ENCODE measurements at places on chromosomes 11 and 22. TPM values are rescaled to one million over a fixed set of nuclear protein-coding genes. Genes with fewer than 3 reads are reported as not detected.

SLC22A9 gene
- not detected for total RNA-seq

NR1H3 gene
- 9.5 TPM for total RNA-seq

MMP27 gene
- total RNA-seq = not detected

- no peak for DNase-seq
Observed at GRCh38 chr22:24716602-24717001, 57.9 kb downstream of the PIWIL3 start.

DNA sequence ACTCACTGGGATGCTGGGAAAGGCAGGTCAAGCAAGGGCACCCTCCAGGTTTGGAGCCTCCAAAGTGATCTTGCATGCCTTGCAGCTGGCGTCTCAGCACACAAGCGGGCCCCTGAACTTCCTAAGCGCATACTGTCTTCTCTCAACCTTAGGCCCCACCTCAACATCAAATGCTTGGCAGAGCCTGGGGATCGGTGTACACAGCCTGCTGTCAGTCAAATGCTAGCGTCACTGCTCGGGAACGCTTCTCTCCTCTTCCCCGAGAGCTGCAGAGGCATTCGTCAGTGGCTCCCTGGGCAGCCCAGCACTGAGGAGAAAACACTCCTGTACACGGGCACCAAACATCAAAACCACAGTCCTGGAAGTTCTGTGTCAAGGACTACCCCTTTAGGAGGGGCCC lies 124.9 kb downstream of the C11orf58 start:
- DNase-seq = no peak

- no peak for DNase-seq
Observed at GRCh38 chr22:40256516-40256915, 78.8 kb downstream of the TNRC6B start.

GRCh38 chr22:45642986-45643385 lies 28.6 kb upstream of the ATXN10 start:
- DNase-seq = no peak

- DNase-seq = peak; percentile 80
Observed at GRCh38 chr11:74330075-74330858, 18.8 kb upstream of the P4HA3 start.

DNA sequence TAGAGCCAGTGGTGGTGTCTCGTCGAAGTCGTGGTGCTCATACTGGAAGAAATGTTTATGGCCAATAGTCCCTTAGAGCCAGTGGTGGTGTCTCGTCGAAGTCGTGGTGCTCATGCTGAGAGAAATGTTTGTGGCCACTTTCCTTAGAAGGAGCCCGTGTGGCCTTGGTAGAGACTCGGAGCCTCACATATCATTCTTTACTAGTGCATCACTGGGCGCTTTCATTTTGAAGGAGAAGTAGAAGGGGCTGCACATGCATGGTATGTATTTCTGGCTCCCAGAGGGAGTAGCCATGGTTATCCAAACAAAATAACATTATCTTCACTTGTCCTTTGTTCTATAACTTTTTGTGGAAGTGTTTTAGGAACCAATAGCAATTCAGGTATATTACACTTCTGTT lies 69.5 kb downstream of the JAM3 start:
- no peak for DNase-seq

- DNase-seq = peak; percentile 41
Observed at GRCh38 chr11:128575961-128576350, 11.4 kb downstream of the ETS1 start.

DNA sequence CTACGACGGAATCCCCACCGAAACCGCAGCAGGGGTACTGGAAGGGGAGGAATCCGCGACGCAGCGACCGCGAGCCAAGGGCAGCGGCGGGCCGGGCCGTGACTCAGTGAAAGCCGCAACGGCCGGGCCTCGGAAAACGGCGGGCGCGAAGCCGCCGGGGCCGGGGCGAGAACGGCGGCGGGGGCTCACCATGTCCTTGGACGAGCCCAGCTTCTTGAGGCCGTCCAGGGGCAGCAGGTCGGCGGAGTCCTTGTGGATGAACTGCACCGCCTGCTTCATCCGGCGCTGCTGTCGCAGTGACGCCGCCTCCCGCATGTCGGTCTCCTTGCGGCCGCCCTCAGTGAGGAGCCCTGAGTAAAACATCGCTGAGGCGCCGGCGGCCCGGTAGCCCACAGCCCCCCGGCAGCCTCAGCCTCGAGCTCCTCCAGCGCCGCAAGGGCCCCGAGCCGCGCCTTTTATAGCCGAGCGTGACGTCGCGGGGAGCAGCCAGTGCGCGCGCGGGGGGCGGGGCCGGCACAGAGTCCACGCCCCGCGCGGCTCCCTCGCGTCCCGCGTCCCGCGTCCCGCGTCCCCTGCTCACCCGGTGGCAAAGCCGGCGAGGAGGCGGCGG lies at the start of gene NRIP3:
TSS of gene NRIP3 (minus strand) at position 429 of the 610 bp plus-strand sequence. CDS start at position 363, 66 bp downstream.
- peak; percentile 13 for DNase-seq

DNA sequence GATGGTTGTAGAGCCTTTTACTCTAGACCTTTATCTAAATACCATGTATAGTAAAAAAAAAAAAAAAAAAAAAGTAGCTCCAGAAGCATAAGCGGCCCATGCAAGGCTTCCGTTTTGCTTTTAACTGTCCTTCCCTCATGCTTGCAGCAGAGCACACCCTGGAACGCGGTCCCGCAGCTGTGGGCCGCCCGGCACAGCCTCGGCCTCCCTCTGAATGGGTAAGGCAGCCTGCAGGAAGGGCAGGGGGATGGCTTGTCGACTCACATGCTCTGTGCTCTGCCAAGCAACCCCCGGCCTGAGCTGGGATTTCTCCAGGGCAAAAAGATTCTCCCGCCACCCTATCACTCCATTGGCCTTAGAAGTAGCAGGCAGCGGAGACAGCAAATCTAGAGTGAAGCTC lies 101.4 kb upstream of the BID start:
- no peak for DNase-seq

GRCh38 chr11:19283991-19284390 lies 43.2 kb upstream of the E2F8 start:
- no peak for DNase-seq

DNA sequence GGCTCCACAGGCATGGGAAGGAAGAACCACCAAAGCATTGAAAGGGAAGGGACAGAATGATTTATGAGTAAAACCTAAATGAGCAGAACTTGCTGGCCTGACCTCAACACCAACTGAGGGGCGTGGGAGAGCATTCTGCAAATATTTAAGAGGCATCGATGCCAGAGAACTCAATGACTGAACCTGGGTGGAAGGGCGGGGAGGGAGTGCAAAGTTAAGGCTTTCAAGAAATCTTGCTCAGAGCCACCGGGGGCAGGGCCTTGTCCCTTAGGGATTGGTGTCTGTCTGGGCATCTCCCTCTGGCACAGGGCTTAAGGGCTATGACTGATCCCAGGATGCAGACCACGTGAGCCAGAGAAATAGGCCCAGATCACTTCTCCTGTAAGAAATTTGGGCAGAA lies 137.1 kb downstream of the ADAMTS15 start:
- DNase-seq = peak; percentile 49

DNA sequence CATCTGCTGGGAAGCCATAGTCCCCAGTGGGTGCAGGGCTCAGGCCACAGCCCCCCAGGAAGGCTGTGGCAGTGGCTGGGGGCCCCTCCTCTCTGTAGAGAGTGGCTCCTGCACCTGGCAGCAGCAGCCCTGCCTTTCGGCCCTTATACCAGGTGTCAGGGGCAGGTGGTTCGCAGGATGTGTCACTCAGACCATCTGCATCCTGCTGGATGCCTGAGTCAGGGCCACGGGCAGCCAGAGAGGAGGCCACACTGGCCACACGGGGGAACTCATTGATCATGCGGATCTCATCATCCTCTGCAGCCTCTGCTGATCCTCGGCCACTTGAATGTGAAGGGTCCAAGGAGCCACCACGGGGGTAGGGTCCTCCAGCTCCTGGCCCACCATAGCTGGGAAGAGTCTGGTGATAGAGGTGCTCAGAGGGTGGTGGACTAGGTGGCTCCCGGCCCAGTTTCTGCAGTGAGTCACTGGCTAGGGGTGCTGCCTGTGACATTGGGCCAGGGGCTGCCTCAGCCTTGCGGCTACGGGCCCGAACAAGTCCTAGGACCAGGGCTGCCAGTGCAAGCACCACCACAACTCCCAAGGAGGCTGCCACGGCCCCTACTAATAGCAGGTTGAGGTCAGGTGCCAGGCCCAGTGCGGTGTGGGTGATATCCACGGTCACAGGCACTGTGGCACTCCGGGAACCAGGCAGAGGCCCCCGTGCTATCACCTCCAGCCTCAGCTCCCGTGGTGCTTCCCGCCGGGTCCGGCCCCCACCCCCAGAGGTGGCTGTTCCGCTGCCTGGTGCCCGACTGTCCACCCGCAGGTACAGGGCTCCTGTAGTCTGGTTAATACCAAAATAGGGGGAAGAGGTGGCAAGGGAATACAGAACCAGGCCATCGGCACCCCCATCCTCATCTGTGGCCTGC lies 3.3 kb upstream of the TPP1 start:
- DNase-seq = no peak

GRCh38 chr22:49299821-49300231 lies 527.8 kb downstream of the BRD1 start:
- DNase-seq = no peak

DNA sequence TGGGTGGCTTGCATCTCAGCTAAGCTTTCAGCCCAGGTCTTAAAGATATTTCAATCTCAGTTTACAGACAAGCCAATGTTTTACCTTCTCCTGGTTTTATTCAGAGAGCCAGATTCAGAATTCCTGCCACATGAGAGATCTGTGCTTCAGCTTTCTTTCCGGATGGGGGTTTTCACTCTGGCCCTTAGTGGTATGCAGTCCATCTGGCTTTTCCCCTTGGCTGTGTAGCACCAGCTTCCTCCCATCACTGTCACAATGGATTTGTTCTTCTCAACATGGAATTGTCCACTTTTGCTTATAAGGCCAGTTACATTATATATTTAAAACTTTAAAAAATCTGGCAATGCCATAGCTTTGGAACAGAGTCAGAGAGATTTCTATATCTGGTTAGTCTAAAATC lies 303.9 kb downstream of the ETS1 start:
- no peak for DNase-seq

DNA sequence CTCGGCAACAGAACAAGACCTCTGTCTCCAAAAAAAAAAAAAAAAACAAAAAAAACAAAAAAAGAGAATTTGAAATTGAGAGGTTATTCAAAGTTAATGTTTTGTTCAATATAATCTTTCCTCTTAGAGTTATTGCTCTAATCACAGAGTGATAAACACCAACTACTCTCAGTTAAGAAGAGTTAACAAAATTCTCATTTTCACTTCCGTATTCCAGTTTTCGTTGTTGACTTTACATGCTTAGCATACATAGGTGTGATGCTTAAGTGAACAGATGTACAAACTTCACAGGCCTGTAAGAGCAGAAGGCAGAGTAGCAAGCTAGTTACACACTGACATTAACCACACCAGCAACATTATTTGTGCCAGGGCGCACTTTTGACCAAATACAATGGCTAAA lies 12.3 kb downstream of the EIF4ENIF1 start:
- DNase-seq = no peak

GRCh38 chr11:63537293-63538101 lies 889 bp downstream of the PLAAT4 start:
- DNase-seq = no peak

Data from bronchial epithelial cell (primary cell).